Astrocyte (in vitro differentiated cells and primary cell): ENCODE measurements at places on chromosomes 12 and 14. TPM values are rescaled to one million over a fixed set of nuclear protein-coding genes. Genes with fewer than 3 reads are reported as not detected.

GRCh38 chr12:122097927-122098756 is 19.6 kb downstream of the MLXIP start:
- peak; percentile 67 for DNase-seq

DNA sequence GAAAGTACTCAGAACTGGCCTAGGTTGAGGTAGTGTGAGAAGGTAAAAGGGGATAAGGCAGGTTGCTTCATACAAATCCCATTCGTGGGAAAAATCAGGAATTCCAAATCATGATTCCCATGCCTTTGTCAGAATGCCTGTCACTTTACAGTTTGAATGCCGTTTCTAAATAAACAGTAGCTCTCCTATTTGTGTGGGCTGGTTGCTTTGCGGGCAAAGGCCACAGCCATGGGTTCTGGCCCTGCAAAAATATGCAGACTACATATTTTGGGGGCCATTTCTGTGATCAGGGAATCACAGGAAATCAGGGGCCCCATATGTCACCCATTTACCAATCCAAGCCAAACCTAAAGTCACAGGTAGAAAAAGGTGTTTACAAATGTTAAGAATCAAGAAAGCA is 161.3 kb upstream of the BMP4 start:
- no peak for DNase-seq

GRCh38 chr12:85530456-85530855 is 250.4 kb downstream of the ALX1 start:
- no peak for DNase-seq

DNA sequence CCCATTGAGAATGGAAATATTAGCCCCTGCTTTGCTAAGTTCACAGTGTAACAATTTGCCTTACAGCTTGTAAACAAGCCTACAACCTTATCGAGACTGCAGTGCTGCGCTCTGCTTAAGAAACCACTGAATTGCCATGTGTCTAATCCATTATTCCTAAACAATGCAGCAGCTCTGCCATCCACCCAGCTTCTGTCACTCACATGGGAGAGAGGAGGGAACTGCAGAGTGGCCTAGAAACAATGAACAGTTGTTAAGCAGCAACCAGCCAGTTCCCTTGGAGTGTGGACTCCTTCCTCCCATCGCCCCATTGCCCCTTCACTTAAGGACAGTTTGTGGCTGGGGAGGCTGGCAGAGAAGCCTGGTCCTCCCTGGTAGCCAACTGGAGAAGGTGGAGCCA is 42.9 kb downstream of the TESPA1 start:
- DNase-seq: no peak

DNA sequence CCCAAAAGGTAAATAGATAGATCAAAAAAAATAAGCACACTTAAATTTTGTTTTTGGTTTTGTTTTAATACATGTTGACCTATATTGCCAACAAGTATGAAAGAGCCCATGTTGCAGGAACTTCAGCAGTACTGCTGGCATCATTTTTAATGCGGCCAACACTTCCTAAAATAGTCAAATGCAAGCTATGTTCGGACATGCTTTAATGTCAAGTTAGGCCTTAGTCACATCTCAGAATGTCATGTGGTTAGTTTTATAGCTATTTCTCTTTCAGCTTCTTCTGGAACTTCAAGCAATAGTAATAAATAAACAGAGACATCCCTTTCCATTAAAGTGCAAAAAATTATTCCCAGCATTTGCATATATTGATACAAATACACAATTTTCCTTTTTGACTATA is 153.4 kb downstream of the PIK3C2G start:
- no peak for DNase-seq

DNA sequence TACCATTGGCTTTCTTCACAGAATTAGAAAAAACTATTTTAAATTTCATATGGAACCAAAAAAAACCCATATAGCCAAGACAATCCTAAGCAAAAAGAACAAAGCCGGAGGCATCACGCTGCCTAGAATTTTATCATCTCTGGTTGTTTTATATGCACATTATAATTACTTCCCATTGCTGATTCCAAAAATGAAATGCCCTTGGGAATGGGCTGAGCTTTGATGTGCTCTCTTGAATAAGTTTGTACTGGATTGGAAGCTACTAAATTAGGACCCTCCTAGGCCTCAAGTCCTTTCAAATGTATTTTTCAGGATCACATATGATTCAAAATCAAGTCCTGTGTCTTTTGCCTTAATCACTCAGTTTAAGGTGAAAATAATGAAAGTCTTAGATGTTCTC is 58.9 kb upstream of the DUSP6 start:
- no peak for DNase-seq

DNA sequence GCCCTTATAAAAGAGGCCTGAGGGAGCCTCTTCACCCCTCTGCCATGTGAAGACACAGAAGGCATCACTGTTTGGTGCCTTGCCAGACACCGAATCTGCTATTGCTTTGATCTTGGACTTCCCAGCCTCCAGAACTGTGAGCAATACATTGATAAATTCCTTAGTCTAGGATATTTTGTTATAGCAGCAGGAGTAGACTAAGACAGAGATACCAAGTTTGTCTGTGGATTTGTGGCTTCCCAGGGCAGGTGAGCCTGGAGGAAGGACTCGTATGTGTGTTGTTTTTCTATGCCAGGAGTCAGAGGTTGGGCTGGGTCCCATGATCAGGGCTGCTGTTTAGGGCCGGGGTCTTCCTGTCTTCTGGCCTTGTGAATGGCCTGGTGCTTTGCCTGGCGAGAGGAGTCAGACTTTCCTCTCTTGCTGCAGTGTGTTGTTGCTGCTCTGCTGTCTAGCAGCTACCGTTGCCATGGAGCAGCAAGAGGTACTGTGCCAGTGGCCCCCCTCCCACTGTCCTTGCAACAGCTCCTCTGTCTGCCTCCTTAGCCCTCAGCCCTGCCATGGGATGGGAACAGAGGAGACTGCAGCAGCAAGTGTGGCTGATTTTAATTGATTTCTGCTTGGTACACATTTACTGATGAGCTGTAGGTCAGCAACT is 111.2 kb downstream of the CHST11 start:
- DNase-seq: no peak

GRCh38 chr14:24122898-24123297 is 7.6 kb upstream of the FITM1 start:
- no peak for DNase-seq

RASAL1 gene
- 0.43 and 0.48 TPM in 2 replicates for total RNA-seq

LIMA1 gene
- 169 and 173 TPM in 2 replicates for total RNA-seq

FOXG1 gene
- 0.07 and 0.18 TPM in 2 replicates for total RNA-seq

ZDHHC22 gene
- 0.50 and 0.52 TPM in 2 replicates for total RNA-seq

SLC35E3 gene
- 10.0 and 14.6 TPM in 2 replicates for total RNA-seq

CCDC197 gene
- not detected in 2 replicates for total RNA-seq
